ENCODE measurements at places on chromosomes 7 and 10.

- DNase-seq = no peak
Measured at GRCh38 chr10:36475746-36476145, 649.7 kb upstream of the ANKRD30A start.

GRCh38 chr7:129604713-129605437 is 6.6 kb upstream of the NRF1 start:
- DNase-seq = no peak

- no peak for DNase-seq
Measured at GRCh38 chr10:31739146-31739545, 189.5 kb downstream of the ARHGAP12 start.

DNA sequence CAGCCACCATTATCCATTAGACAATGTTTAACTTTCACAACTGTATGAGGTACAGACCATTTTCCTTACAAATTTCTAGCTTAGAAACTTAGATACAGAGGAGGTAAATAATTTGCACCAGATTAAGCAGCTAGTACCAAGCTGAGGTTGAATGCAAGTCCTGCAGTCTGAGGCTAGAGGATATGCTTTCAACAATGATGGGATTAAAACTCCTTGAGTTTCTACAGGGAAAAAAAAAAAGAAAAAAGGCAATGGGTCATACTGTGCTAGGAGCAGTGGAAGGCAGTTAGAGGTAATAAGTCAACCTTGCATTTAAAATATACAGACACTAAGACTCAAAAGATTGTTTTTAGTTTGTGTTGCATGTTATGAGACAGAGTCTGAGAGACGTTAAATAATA is 86.5 kb downstream of the SEMA3A start:
- no peak for DNase-seq

GRCh38 chr10:29217292-29217738 is 71.6 kb upstream of the LYZL1 start:
- no peak for DNase-seq

DNA sequence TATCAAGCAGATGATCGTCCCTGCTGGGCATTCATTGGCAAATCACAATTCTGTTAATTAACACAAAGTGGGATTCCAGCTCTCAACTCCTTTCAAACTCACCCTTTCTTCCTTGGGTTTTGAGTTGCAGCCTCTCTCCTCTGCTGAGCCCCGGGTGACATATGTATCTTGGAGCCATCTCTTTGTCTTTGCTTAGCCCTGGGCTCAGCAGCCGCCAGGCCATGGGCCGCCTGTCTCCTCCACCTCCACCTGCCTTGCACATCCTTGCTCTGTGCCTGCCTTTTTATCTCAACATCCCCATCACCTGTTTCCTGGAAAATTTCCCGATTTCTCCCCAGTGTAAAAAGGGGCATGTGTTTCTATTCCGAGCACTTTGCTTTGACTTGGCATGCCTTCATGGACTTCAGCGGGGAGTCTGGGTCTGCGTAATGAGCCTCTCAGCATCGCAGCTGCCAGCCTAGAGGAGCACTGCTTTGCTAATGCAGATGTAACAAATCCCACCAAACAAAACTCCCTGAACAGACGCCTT is 141.3 kb upstream of the AGK start:
- no peak for DNase-seq

DNA sequence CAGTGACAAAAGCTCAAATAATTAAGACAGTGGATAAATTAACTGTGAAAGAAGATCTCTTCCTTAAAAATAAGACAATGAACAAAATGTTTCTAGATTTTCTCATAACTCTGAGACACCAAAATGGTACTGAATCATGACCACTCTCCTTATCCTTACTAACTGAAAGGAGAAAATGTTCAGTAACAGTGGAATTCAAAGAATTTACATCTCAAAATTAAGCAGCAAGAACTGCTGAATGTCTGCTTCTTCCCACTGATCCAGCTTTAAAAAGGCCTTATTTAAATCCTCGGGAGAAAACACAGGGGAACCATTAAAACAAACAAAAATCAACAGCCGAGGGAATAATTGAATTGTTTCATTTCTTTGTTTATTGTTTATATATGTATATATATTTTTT is 27.3 kb upstream of the PLXDC2 start:
- DNase-seq = no peak

DNA sequence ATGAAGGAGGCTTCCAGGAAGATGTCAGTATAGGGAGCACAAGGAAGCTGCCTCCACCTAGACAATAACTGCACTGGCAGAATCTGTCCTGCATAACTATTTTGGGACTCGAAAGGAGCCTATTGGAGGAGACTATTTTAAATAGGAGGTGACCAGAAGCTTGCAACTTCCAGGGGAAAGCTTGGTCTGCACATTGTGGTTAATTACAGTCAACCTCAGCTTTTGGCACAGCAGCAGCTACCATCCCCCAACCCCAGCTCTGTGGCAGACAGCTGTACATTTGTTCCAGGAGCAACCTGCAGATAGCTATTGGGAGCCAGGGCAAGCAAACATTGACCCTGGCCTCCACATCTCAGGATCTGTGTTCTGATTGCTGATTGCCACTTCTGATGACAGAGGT is 46.3 kb upstream of the NANOS1 start:
- no peak for DNase-seq

DNA sequence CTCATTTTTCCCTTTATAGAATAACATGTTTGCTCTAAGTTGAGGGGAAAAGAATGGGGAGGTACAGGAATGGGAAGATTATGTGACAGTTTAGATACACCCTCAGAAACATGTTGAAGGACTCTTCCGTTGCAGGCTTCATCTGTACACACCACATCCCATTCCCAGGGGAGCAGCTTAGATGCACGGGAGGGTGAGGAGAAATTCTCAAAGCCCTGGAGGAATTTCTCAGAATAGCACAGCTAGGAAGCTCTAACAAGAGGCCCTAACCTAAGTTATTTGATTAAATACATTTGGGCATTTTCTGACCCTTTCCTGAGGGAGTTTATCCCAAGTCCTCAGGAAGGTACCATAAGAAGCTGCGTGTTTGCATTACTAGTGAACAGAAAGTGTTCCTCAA is 660.2 kb upstream of the IGFBP3 start:
- DNase-seq = no peak

All from stimulated activated CD4-positive, alpha-beta T cell treated with anti-CD3 and anti-CD28 coated beads, Interleukin-12 subunit alpha, Interleukin-12 subunit beta, amount 100 ng/mL, for 24 hours (primary cell).